BJ (cell line): ENCODE measurements at places on chromosomes 5 and 9.

GRCh38 chr5:103780794-103781193 lies 218.2 kb upstream of the NUDT12 start:
- DNase-seq, result no peak

- DNase-seq, result no peak
Measured at GRCh38 chr5:177515580-177515979, 1.2 kb downstream of the DDX41 start.

- no peak for DNase-seq
Measured at GRCh38 chr5:157836121-157836753, 22.7 kb downstream of the CLINT1 start.

GRCh38 chr5:19866090-19866450 lies 121.9 kb downstream of the CDH18 start:
- DNase-seq, result peak; percentile 58

DNA sequence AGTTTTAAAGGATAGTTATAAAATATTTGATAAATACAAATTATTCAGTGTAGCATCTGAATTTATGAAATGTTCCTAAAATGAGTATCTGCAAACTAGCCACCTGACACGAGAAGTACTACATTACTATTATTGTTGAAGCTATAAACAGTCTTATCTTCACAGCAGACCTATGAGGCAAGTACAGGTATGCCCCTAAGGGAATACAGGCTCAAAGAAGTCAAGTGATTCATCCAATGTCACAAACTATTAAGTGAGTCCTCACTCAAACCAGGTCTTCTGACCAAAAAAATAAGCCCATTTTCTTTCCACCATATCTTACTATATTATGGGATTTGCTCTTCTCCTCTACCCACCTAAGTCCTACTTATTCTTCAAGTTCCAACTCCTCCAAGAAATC lies 28.7 kb downstream of the STRBP start:
- DNase-seq, result no peak

DNA sequence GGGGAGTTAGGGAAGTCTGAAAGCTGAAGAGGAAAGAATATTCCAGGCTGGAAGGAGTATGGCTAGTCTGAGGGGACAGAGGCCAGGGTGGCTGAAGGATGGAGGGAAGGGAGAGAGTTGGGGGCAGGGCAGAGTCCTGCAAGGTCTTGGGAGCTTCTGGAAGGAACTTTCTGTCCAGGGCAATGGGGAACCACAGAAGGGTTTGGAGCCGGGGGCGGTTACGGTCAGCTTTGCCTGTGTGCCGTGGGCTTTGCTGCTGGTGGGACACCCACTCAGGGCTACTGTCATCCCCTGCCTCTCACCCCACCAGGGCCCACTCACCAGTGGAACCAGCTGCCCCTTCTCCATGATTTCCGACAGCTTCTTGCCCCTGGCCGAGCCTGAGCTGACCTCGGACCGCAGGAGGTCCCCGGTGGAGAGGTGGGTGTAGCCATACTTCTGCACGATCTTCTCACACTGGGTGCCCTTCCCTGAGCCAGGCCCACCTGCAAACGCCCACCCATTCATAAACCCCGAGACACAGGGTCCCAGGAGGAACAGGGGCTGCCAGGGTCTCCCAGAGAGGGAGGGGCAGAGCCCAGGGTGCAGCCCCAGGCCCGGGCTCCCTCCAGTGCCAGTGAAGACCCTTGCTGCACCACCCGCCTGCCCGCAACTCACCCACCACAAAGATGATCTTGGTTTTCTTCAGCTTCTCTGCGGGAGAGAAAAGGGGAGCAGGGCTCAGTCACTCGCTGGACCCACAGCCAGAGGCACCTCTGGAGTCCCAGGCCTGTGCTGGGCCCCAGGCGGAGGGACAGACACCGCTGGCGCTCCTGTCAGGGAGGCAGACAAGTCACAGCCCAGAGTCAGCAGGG lies 4.9 kb downstream of the AK1 start:
- DNase-seq, result no peak

DNA sequence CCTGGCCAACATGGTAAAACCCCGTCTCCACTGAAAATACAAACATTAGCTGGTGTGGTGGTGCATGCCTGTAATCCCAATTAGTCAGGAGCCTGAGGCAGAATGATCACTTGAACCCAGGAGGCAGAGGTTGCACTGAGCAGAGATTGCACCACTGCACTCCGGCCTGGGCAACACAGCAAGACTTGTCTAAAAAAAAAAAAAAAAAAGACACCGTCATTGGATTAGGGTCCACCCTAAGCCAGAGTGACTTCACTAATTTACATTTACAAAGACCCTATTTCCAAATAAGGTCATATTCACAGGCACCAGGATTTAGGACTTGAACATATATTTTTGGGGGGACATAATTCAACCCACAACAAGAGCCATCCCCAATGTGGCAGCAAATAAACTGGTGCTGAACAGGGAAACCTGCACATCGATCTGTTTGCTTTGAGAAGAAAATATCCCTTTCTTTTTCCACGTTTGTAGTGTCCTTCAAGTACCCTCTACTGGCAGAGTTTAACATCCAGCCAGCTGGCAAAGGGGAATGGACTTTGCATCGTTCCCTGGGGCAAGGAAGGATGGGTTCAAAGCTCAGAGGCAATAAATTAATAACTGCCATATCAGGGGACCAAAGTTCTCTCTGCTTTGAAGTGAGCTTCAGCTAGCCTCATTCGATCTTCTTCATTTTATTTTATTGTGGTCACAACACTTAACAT lies 3.7 kb upstream of the DNAJC25 start:
- DNase-seq, result no peak

GRCh38 chr9:69986970-69987369 lies 56.7 kb upstream of the MAMDC2 start:
- no peak for DNase-seq
